ENCODE measurements at places on chromosomes 4 and X.

GRCh38 chrX:103608306-103608963 is 672 bp downstream of the TCEAL3 start:
- DNase-seq, result peak; percentile 37

- DNase-seq, result no peak
Measured at GRCh38 chrX:873016-873415, 242.4 kb downstream of the SHOX start.

DNA sequence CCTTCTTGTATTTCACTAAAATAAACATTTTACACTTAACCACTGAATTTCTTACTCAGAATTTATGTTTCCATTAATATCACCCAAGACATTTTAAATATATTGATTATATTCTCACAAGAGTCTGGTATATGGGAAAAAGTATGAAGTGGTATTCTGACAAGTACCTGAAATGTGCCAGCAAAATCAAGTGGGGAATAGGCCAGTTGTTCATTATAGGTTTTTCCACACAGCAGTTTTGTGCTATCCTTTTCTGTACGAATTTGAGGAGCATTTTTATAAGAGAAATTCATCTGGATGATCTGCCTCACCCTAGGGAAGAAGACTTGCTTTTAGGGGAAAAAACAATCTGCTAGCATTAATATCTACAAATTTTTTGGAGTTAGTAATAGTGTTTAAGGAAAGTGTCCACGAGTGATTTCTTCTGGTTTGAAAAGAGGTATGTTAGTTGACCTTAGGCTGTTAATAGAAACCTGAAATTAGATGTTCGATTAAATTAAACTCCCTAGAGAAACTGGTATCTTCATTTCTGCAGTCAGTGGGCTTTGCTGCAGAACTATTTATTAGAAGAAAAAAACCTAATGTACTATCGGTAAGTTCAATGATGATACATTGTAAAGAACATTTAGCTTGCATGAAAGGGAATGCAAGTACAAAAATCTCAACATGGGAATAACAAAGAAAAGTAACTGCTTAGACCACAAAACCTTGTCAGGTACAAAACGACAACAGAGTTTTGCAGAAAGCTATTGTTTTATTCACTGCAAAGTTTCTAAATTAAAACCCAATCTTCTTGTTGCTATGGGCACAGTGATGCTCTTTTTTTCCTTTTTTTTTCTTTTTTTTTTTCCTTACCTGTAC is 1.8 kb downstream of the KLF3 start:
- DNase-seq, result no peak

DNA sequence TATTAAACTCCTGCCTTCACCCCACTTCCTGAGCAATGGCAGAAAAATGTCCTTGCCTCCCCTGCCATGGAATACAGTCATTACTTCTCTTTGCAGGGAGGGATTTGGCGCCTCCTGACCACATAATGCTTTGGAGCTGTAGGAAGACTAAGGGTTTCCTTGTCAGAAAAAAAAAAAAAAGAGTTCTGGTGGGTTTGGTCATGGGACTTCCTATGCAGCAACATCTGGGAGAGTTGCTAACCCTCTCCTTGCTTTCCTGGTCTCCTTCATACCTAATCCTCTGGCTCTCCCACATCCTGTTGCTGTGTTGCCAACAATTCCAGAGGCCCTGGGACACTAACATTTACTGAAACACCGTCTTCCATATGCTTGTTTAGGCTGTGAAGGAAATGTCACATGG is 75.1 kb upstream of the MBNL3 start:
- no peak for DNase-seq

GRCh38 chr4:41174444-41174843 is 39.9 kb downstream of the APBB2 start:
- no peak for DNase-seq

DNA sequence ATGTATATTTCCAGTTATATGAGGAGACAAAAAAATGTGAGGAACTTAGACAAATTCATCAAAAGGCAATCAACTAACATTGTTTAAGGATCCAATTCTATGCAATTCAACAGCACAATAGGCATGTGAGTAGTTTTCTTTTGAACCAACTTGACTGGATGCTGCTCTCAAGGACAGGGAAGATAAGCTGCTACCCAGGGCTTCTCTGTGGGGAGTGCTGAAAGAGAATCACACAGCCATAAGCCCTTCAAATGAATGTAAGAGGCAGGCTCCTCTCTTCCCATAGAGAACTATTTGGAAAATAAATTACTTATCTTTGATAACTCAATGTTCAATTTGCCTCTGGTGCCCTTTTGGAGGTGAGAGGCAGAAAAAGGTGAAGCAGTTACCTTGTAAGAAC is 1413.6 kb downstream of the PCDH7 start:
- DNase-seq, result no peak

- DNase-seq, result peak; percentile 86
Measured at GRCh38 chr4:160835789-160836188, 1328.0 kb downstream of the FSTL5 start.

GRCh38 chrX:149497054-149497453 is 8.1 kb downstream of the IDS start:
- DNase-seq, result no peak

DNA sequence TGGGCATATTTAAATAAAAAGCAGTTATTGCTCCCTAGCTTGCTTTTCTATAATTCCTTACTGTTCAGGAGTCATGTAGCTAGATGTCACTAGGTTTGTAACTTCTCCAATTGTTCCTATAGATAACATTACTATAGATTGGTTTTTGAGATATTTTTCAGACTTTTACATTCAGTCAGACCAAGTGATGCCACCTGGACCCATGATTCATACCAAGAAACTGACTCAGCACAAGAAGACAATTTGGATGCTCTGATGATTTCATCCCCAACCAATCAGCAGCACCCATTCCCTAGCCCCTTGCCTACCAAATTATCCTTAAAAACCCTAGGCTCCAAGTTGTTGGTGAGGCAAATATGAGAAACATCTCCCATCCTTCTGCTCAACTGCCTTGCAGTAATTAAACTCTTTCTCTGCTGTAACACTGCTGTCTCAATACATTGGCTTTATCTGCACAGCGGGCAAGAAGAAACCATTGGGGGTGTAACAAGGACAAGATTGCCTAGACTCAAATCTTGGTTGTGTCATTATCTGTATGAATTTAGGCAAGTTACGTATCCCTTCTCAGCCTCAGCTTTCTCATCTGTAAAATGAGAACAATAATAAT is 11.8 kb upstream of the NEIL3 start:
- DNase-seq, result no peak

- peak; percentile 93 for DNase-seq
Measured at GRCh38 chrX:107731831-107732502, 43.6 kb downstream of the TSC22D3 start.

Data from H9 (cell line).